ENCODE measurements at places on chromosomes 13 and 19. TPM values are rescaled to one million over a fixed set of nuclear protein-coding genes. Genes with fewer than 3 reads are reported as not detected.

KLF2 gene
- total RNA-seq, result 1.9 TPM

ZNF492 gene
- total RNA-seq, result 5.6 TPM

FCHO1 gene
- total RNA-seq, result 39.1 TPM

ONECUT3 gene
- total RNA-seq, result not detected

IRGC gene
- total RNA-seq, result not detected

CHMP2A gene
- total RNA-seq, result 72.0 TPM

GNG7 gene
- total RNA-seq, result 5.6 TPM

ZIK1 gene
- total RNA-seq, result 30.4 TPM

CLEC17A gene
- not detected for total RNA-seq

CCDC122 gene
- total RNA-seq, result 21.6 TPM

RFPL4AL1 gene
- total RNA-seq, result not detected

CASP14 gene
- not detected for total RNA-seq

ZSCAN18 gene
- 117 TPM for total RNA-seq

ZNF493 gene
- total RNA-seq, result 284 TPM

NLRP9 gene
- total RNA-seq, result not detected

ZNF723 gene
- total RNA-seq, result not detected

MIR17HG gene
- total RNA-seq, result 39.8 TPM

SOX1 gene
- total RNA-seq, result 15.7 TPM

ZNF285 gene
- 42.6 TPM for total RNA-seq

EFNB2 gene
- 99.2 TPM for total RNA-seq

ZNF738 gene
- total RNA-seq, result 51.3 TPM

MADCAM1 gene
- 0.63 TPM for total RNA-seq

SHD gene
- total RNA-seq, result 2.5 TPM

APOE gene
- total RNA-seq, result 51.3 TPM

C1QTNF9B gene
- total RNA-seq, result not detected

B3GNT8 gene
- not detected for total RNA-seq

NOVA2 gene
- 28.2 TPM for total RNA-seq

KLK10 gene
- not detected for total RNA-seq

APLP1 gene
- 197 TPM for total RNA-seq

IGFL4 gene
- 4.1 TPM for total RNA-seq

IGFL2 gene
- total RNA-seq, result 2.2 TPM

MPV17L2 gene
- 3.1 TPM for total RNA-seq

ADM5 gene
- total RNA-seq, result 1.9 TPM

ZNF98 gene
- total RNA-seq, result 4.7 TPM

C19orf18 gene
- not detected for total RNA-seq

TUBA3C gene
- total RNA-seq, result not detected

NLRP4 gene
- not detected for total RNA-seq

POLD1 gene
- total RNA-seq, result 18.8 TPM

ANKRD27 gene
- total RNA-seq, result 57.3 TPM

METTL21C gene
- total RNA-seq, result not detected

SCGB2B2 gene
- total RNA-seq, result 1.3 TPM

SYNE4 gene
- 0.63 TPM for total RNA-seq

LAIR2 gene
- total RNA-seq, result not detected

OLFM2 gene
- 153 TPM for total RNA-seq
